ENCODE measurements at places on chromosomes 3 and 15. TPM values are rescaled to one million over a fixed set of nuclear protein-coding genes. Genes with fewer than 3 reads are reported as not detected.

The CSTA gene
- total RNA-seq, result 145 TPM

The DNAJC13 gene
- 33.0 TPM for total RNA-seq

The CPLX3 gene
- total RNA-seq, result not detected

DNA sequence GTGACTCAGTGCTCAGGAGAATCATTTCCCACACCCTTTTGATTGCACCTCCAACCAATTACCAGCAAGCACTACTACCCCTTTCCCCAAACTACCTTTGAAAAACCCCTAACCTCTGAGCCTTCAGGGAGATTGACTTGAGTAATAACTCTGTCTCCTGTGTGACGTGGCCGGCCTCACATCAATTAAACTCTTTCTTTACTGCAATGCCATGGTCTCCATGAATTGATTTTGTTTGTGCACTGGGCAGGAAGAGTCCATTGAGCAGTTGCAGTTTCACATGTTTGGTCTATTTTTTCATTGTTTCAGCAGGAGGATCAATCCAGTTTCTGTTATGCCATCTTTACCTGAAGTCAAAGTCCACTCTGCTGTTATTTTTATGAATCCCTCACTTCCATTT lies 32.4 kb downstream of the SCN11A start:
- no peak for DNase-seq

GRCh38 chr3:108250626-108251025 lies 28.4 kb upstream of the IFT57 start:
- DNase-seq, result no peak

DNA sequence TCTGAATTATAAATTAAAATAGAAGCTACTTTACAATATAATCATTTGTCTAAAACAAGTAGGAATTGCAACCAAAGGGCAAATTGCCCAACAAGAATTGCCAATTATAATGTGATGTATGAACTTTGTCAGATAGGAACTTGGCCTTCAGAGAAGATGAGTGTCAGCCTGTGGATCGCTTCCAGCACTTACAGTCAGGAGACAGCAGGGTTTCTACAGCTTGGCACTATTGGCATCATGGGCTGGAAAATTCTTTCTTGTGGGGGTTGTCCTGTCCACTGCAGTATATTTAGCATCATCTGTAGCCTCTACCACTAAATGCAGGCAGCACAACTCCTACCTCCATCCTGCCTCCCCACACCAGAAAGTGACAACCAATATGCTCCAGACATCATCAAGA lies 48.1 kb upstream of the CRBN start:
- no peak for DNase-seq

GRCh38 chr3:87135412-87135811 lies 91.7 kb upstream of the CHMP2B start:
- no peak for DNase-seq

DNA sequence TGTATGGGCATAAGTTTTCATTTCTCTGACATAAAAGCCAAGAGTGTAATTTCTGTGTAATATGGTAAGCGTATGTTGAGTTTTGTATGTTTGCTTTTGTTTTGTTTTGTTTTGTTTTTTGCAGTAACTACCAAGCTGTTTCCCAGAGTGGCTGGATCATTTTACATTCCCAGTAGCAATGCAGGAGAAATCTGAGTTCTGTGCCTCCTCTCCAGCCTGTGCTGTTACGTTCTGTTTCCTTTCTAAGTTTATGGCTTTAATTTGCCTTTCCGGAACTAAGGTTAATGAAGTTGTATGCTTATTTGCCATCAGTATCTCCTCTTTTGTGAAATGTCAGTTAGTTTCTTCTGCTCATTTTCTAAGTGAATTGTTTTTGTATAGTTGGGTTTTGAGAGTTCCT lies 307.8 kb downstream of the GABRG3 start:
- no peak for DNase-seq

DNA sequence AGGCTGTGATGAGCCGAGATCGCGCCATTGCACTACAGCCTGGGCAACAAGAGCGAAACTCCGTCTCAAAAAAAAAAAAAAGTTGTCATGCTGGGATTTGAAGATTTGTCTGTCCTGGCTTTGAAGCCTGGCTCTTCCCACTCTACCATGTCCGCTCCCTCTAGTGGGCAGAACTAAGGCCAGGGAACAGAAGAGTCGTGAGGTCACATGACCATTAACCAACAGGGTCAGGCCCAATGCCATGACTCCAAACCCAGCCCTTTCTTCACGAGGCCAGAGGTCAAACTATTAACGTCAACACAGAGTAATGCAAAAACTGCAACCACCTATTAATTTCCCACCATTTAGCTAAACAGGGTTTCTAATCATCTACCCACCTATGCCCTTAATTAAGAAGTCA lies 212.1 kb downstream of the ADAMTS17 start:
- DNase-seq, result no peak

- DNase-seq, result no peak
Measured at GRCh38 chr3:48999085-48999858, 7.9 kb upstream of the WDR6 start.

The LRRC3B gene
- total RNA-seq, result not detected

- no peak for DNase-seq
Measured at GRCh38 chr3:48716508-48716981, 476 bp downstream of the IP6K2 start.

DNA sequence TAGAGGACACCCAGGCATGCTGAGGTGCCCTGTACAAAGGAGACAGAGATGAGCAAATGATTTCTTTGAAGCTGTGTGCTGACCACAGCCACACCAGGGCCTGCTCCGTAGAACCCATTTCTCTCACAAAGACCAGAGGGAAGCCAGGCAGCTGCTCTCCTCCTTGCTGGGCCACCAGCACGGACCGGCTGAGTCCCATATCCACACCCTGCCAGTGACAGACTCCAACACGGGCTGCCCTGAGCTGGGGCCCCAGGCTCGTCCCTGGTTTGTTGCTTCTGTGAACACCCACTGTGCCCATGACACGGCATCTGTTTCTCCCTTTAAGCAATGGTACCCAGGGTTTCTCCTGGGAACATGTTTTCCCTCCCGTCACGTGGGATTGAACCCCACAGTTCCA lies 284.5 kb downstream of the ADAMTS17 start:
- DNase-seq, result no peak

DNA sequence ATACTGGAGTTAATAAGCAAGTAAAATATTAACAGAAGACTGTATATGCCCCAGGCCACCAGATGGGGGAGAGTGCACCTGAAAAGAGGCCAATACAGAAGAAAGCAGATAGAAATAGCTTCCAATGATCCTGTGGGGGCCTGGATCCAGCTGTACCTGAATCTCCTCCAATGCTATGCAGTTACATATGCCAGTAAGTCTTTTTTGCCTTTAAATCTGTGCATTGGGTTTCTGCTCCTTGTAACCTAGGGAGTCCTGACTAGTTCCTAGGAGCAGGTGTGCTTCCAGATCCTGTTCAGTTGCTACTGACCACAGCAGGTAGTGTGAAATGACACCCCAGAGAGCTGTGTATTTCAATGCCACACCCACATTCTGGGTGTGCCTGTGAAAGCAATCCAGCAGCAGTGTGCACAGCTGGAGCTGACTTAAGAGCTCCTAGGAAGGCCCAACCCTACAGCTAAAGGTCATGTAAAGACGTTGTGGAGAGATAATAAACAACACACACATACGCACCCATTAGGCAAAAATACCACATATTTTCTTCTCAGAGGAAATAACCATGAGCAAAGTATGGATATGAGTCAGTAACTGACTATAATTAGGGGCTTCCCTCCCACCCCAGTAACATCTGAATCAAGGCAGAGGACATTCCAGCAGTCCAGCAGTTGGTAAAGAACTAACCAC lies 62.2 kb upstream of the AKAP13 start:
- DNase-seq, result peak; percentile 64

GRCh38 chr15:47736143-47736786 lies 19.0 kb downstream of the SEMA6D start:
- no peak for DNase-seq

DNA sequence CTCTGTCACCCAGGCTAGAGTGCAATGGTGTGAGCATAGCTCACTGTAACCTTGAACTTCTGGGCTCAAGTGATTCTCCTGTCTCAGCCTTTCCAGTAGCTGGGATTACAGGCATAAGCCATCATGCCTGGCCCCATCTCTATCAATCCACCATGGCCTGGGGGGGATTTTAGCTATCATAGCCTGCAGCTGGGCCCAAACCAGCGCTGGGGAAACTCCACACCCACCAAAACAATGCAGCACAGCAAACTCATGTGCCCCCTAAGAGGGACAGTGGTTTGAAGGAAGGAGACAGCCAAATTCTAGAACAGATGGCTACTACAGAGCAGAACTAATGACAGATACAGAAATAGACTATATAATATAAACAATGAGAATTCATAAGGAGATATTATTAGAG lies 13.8 kb upstream of the NSMCE3 start:
- DNase-seq, result no peak

GRCh38 chr3:17686613-17687012 lies 55.8 kb downstream of the TBC1D5 start:
- peak; percentile 35 for DNase-seq

- DNase-seq, result no peak
Measured at GRCh38 chr3:122230174-122230573, 46.7 kb downstream of the CASR start.

- peak; percentile 87 for DNase-seq
Measured at GRCh38 chr3:58874248-58874741, 175.5 kb downstream of the CFAP20DC start.

DNA sequence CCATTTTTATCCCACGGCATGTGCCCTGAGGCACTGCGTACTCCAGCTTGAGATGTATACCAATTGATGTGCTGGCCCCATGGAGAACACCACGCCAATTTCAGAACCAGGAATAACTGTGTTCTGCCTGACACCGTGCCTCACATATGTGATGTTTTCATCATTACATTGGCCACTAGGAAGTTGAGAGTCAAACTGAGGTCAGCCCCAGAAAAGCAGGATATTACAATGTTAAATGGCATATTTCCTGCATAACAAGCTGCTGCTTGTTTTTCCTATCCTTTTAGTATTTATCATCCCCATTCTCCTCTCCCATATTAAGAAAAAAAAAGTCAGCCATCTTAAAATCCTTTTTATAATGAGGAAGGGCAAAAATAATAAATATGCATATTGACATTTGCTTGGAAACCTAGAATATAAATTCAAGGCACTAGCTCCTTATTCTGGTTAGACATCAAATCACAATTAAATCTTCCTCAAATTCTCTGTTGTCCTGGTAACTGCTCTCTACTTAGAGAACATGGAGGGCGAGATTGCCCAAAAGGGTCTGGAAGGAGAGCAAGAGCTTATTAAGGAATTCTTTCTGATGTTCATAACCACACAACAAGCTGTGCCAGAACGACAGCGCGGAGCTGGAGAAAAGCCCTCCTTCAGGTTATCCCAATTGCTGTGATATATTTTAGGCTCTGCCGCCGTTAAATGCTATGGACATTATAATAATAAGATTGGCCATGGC lies 112.6 kb downstream of the UACA start:
- no peak for DNase-seq

GRCh38 chr3:62323241-62323640 lies 50.1 kb downstream of the FEZF2 start:
- DNase-seq, result no peak

DNA sequence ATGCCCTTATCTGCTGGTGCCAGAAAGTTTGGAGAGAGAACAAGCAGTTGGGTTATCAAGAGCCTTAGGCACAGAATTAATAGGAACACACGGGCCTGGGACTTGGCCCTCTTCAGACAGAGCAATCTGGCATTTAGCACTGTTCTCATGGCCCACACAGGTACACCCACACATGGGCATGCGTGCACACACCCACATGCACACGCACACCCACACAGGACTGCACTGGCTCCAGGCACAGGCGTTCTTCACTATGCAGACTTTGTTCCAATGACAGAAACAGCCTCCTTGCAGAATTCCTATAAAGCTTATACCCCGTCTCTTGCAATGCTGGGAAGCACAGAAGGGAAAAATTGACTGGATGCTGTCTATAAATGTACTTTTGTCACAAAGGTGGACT lies 36.3 kb downstream of the TMEM44 start:
- no peak for DNase-seq

GRCh38 chr15:57866149-57866736 lies 159.7 kb downstream of the POLR2M start:
- DNase-seq, result peak; percentile 74

GRCh38 chr3:50661321-50661837 lies 13.3 kb upstream of the DOCK3 start:
- no peak for DNase-seq

GRCh38 chr3:158272081-158272480 lies 162.2 kb downstream of the RSRC1 start:
- no peak for DNase-seq

GRCh38 chr3:31701286-31701685 lies 168.6 kb downstream of the STT3B start:
- DNase-seq, result no peak

The CASR gene
- total RNA-seq, result not detected

GRCh38 chr15:89912145-89912673 lies 543 bp downstream of the ARPIN start:
- DNase-seq, result no peak

GRCh38 chr3:58098531-58098930 lies 90.3 kb downstream of the FLNB start:
- no peak for DNase-seq

GRCh38 chr15:23483821-23484299 lies 36.8 kb upstream of the GOLGA6L2 start:
- DNase-seq, result no peak

The POC1A gene
- total RNA-seq, result 9.8 TPM

- no peak for DNase-seq
Measured at GRCh38 chr15:91307601-91308000, 207.5 kb downstream of the SV2B start.

GRCh38 chr15:85706779-85707518 lies 87.8 kb downstream of the KLHL25 start:
- DNase-seq, result no peak

GRCh38 chr3:23130406-23130805 lies 72.7 kb upstream of the UBE2E2 start:
- DNase-seq, result no peak

The SAXO2 gene
- 3.9 TPM for total RNA-seq

DNA sequence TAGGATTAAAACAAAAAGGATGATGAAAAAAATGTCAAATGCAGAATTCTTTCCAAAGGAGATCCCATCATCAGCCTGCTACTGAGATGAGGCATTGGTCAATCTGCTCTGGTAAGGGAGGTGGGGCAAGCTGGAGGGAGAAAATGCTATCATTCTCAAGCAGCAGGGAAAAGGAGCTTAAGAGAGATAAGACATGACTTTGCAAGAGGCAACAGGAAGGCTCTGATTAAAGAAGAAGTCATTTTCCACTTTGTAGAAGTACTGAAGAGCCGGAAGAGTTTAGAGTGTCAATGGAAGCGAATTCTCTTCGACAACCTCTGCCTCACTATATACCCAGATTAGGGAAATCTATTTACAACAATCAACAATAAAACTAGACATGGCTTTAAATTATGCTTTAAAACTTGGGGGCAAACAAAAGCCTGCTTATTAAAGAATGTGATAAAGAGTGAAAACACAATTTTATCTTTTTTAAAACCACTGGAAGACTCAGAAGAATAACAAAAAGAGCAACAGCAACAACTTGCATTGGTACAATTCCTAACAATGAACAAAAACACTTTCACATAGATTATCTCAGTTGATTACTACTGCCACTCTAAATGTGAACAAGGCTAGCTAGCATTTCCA lies 81.8 kb upstream of the NANOGP8 start:
- DNase-seq, result no peak

The NDN gene
- total RNA-seq, result not detected

- DNase-seq, result no peak
Measured at GRCh38 chr3:55549177-55549576, 62.1 kb upstream of the WNT5A start.

GRCh38 chr15:72838311-72838731 lies 54.8 kb upstream of the ADPGK start:
- DNase-seq, result peak; percentile 68

GRCh38 chr3:154398084-154398967 lies 31.7 kb downstream of the GPR149 start:
- DNase-seq, result no peak

- DNase-seq, result peak; percentile 29
Measured at GRCh38 chr3:4306860-4307259, 3.7 kb downstream of the SETMAR start.
